ENCODE measurements at places on chromosomes 6 and 20. TPM values are rescaled to one million over a fixed set of nuclear protein-coding genes. Genes with fewer than 3 reads are reported as not detected.
A peak's percentile ranks its signal among the peaks of the same experiment; 100 is the strongest.

GRCh38 chr20:17541996-17542395, 10.8 kb upstream of the BFSP1 start:
- no peak for DNase-seq

The HRH3 gene
- total RNA-seq: 5.2 TPM

- DNase-seq: no peak
Observed at GRCh38 chr6:90343576-90343975, 46.9 kb upstream of the BACH2 start.

DNA sequence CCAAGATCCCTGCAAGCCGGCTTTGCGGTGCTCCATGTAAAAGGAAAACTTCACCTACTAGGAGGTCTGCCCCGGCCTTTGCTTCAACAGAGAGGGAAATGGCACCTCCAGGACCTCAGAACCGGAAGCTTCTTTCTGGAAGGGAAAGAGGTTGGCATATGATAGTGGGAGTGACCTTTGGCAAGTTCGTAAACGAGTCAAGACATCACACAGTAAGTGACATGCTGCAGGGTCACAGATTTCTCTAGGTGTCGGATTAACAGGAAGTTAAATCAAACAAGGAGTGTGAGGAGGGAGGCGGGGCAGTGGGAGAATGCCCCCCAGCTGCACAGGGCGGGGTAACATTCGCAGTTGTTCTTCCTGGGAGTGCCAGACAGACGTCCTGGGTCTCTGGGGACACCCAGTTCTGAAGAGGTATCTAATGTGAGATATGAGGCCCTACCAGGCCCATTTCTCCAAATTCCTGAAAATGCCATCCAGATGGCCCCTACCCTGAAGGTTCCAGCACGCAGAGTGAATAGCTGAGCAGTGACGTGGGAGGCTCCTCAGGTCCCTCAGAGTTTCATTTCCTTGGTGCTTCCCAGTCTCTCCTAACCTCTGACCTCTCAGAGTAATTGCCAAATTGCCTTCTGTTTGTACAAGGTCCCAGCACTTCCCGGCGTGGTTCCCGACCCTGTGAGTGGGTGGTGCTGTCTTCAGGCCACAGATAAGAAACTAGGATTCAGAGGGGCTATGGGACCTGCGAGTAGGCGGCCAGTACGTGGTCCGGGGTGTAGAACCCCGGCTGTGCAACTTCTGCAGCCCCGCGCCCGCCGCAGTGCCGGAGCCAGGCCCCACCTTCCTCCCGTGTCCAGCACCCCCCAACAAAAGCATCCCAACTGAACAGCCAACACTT, 1.9 kb downstream of the RRBP1 start:
- DNase-seq: peak; percentile 46

DNA sequence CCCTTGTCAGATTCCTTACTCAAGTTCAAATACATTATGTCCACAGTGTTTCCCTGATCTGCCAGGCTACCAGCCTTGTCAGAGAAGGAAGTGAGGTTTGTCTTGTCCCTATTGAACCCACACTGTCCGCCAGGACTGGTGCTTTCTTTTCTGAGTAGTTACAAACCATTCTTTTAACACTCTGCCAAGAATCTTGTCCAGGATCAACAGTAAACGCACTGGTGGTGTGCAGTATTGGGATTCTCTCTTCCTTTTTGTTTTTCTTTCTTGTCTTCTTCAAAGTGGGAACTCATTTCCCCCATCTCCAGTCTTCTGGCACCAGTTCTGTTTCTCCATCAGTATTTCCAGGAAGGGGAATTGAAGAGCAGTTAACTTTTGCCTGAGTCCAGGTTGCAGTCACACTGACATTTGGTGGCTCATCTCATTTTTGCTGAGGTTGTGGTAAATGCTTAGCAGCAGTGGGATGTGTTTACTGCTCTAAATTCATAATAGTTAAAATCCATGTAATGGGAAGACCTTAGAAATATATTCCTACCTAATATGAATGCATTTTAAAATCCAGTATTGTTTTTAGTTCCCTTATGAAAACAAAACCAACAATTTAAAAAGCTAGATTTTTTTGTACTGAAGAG, 295.3 kb downstream of the PRL start:
- DNase-seq: no peak

The COL11A2 gene
- total RNA-seq: 1.3 TPM

The FIG4 gene
- 16.9 TPM for total RNA-seq

- DNase-seq: peak; percentile 59
Observed at GRCh38 chr6:129500958-129501739, 208.8 kb downstream of the ARHGAP18 start.

The EPM2A gene
- 17.8 TPM for total RNA-seq

- no peak for DNase-seq
Observed at GRCh38 chr6:16200321-16200883, 38.0 kb upstream of the GMPR start.

GRCh38 chr6:1613346-1613687, 3.6 kb downstream of the FOXC1 start:
- DNase-seq: no peak

- no peak for DNase-seq
Observed at GRCh38 chr6:47207261-47207660, 102.4 kb downstream of the TNFRSF21 start.

The ENPP5 gene
- 13.0 TPM for total RNA-seq

GRCh38 chr6:168050881-168051586, 28.0 kb downstream of the FRMD1 start:
- peak; percentile 60 for DNase-seq

Data from GM23338 (cell line).